ENCODE measurements at places on chromosomes 13 and 19. TPM values are rescaled to one million over a fixed set of nuclear protein-coding genes. Genes with fewer than 3 reads are reported as not detected.

- no peak for DNase-seq
- no peaks in the 10 kb centered on the region for H3K36me3 ChIP-seq
Measured at GRCh38 chr19:34082289-34083077, 89.8 kb upstream of the LSM14A start.

- DNase-seq: peak; percentile 23
- no peak overlapping the region for H3K4me3 ChIP-seq
- no peaks in the 10 kb centered on the region for H3K36me3 ChIP-seq
- H3K4me1 ChIP-seq: no peaks in the 10 kb centered on the region
Measured at GRCh38 chr13:93151277-93151676, 75.3 kb upstream of the GPC6 start.

DNA sequence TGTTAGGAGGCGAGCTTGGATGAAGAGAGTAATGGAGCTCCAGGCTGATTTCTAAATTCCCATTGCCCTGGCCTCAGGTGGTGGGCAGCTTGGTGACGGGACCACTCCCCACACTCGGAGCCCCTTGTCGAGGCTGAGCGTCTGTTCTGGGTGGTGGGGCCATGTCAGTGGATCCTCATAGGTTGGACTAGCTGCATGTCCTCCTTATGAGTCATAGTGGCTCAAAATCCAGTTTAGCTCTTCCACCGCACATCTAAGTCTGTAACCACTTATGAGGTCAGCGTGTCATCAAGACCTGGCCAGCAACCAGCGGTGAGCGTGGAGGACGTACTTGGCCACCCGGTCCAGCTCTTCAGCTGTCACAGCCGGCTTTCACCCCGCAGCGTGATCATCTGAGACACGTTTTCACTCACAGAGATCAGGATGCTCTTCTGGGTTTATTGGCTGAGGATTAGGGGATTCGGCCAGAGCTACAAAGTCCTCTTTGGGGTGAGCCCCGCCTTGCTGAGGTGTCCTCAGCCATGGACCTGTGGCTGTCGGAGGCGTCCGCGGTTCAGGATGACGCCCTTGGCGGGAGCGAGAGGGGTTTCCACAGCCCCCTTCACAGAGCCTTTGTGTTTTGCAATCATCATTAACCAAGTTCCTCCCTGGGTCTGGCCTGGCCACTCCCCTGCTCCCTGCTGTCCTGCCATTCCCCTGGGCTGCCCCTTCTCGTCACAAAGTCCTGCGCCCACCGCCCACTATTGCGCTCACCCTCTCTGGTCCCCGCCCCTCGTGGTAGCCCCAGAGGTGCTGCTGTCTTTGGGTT is 41.9 kb downstream of the ADPRHL1 start:
- no peak overlapping the region for H3K4me3 ChIP-seq
- peak; percentile 68 for DNase-seq
- peaks cover 23% of the 10 kb centered on the region for H3K4me1 ChIP-seq

DNA sequence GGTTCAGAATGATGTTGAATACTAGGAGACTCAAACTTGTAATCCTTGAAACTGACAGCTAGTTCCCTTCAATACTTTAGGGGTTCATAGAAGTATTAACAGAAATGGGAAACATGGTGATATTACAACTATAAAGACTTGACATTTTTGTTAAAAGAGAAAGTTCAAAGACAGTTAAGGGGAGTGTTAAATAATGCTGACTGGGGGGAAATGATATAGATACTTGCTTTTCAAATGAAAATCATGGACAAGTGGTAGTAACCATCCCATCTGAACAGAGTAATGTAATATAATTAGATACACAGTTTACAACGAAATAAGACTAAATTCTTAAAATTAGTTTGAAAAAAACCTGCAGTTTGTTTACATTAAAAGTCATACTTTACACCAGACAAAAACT is 6.6 kb upstream of the EEF1AKMT1 start:
- no peak overlapping the region for H3K27ac ChIP-seq
- H3K36me3 ChIP-seq: peaks cover 51% of the 10 kb centered on the region
- H3K4me1 ChIP-seq: no peaks in the 10 kb centered on the region

DNA sequence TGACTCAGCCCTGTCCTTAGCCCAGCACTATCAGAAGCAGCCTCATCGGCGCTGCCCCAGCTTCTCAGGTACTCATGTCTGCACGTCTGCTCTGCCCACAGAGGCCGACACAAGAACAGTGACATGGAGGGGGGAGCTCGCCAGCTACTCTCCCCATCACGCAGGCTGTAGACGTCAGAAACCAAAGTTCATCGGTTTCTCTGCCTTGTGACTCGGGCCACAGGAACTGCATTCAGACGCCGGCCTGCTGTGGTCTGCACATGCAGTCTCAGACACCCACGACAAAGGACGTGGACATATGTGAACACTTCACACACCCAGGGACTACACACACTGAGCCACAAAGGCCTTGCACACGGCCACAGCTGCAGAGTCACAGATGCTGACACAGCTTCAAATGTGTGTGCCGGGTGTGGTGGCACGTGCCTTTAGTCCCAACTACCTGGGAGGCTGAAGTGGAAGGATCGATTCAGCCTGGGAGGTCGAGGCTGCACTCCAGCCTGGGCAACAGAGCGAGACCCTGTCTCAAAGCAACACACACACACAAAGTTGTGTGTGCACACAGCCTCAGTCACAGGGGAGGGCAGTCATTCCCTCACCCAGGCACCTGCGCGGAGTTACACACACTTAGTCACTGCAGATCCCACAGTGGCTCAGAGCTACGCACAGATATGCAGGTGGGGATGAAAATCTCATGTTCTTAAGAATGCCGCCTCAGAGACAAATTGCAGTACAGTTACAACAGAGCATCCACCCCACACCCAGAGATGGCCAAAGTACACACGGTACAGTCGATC is 4.9 kb upstream of the ZFP36 start:
- peaks cover under 1% of the 10 kb centered on the region for H3K36me3 ChIP-seq
- H3K4me1 ChIP-seq: peaks cover 85% of the 10 kb centered on the region
- H3K27me3 ChIP-seq: no peaks in the 10 kb centered on the region
- H3K27ac ChIP-seq: peak overlapping the region; percentile 98
- DNase-seq: peak; percentile 80
- peak overlapping the region; percentile 96 for H3K4me3 ChIP-seq

Gene ZBTB32
- not detected for polyA plus RNA-seq

Gene TBXA2R
- not detected for polyA plus RNA-seq
